Cardiac fibroblast (primary cell): ENCODE measurements at places on chromosomes 11 and 22.
A peak's percentile ranks its signal among the peaks of the same experiment; 100 is the strongest.

DNA sequence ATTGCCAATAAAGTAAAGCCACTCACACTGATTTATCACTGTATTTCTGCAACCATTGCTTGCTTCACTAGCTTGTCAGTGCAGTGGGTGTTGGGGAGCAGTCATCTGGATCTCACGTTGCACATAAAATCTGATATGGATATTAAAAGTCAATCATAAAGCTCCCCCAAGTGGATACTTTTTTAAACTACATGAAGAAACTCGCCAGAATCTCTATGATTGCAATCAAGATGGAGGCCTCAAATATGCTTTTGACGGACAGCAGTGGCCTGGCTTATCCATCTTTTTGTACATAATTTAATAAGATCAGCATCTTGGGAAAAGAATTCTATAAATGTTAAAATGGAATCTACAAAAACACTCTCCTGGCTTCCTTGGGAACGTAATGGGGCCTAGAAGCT is 137.7 kb downstream of the WT1 start:
- DNase-seq, result peak; percentile 72

GRCh38 chr22:20758688-20759087 is 15.2 kb upstream of the SERPIND1 start:
- no peak for DNase-seq

DNA sequence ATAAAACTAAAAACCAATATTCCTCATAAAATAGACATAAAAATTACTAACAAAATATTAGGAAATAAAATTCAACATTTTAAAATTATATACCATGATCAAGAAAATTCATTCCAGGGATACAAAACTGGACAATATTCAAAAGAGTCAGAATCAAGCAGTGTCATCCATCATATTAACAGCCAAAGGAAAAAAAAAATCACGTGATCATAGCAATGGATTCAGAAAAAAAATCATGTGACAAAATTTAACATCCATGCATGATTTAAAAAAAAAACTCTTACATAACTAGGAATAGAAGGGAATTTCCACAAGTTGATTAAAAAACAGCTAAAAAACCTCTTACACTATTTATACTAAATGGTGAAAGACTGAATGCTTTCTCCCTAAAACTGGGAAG is 95.3 kb upstream of the USP47 start:
- DNase-seq, result no peak

- DNase-seq, result no peak
Observed at GRCh38 chr22:24485170-24485569, 10.0 kb upstream of the UPB1 start.

- no peak for DNase-seq
Observed at GRCh38 chr22:45397806-45398205, 15.6 kb downstream of the SMC1B start.

GRCh38 chr11:64492561-64492960 is 98.5 kb upstream of the SLC22A12 start:
- no peak for DNase-seq

DNA sequence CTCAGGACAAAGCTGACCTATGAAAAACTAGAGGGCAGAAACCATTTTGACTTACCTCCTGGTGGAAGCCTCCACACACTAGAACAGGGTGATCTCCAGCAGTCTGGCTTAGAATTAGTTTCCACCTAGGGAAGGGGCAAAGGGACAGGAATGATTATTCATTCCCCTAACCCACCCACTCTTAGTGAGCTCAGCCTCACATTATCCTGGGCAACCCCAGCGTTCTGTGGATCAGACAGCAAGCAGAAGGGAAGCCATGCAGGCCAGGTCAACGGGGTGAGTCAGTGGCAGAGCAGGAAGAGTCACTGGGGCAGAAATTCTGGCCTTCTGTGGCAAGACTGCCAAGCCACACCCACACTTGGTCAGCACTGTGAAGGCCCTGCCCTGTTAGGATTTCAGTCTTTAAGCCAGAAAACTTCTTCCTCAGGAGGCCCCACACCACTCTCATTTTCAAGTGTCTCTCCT is 10.5 kb downstream of the NUMA1 start:
- peak; percentile 91 for DNase-seq

GRCh38 chr22:41821471-41822316 is 11.2 kb upstream of the SREBF2 start:
- no peak for DNase-seq

DNA sequence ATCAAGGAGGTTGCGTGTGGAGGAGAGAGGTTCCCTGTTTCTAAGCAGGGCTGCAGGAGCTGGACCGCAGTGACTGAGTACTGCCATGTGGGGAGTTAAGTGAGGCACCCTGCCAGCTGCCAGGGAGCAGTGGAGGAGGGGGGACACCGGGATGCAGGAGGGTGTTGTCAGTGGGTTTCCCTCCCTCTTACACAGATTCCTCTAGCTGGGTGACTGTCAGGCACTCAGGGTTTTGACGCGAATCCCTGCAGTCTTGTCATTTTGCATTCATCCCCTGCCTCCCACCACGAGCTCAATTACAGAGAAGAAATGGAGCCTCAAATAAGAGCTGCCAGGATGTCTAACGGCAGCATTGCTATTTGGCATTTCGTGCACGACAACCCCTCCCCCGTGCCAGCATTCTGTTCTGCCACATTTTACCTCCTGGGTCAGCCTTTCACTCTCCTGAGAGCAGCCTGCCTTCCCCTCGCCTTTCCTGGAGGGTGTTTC is 119.8 kb upstream of the SORL1-AS1 start:
- DNase-seq, result no peak

DNA sequence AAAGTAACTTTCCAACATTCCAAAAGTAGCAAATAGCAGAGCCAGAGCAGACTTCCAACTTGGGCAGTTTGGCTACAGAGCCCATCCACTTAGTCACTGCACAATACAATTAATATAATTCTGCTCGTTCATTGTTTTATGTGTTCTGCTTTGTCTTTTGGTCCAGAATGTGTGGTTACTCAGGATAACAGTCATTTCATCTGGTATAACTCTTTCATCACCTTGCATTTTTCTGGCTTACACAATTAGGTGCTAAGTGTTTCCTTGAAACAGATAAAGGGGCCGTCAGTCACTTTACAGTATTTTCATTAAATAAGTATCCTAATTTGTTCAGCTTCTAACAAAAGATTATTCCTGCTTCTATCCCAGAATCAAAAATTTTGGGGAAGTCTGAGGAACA is 87.2 kb downstream of the LARGE2 start:
- peak; percentile 55 for DNase-seq

DNA sequence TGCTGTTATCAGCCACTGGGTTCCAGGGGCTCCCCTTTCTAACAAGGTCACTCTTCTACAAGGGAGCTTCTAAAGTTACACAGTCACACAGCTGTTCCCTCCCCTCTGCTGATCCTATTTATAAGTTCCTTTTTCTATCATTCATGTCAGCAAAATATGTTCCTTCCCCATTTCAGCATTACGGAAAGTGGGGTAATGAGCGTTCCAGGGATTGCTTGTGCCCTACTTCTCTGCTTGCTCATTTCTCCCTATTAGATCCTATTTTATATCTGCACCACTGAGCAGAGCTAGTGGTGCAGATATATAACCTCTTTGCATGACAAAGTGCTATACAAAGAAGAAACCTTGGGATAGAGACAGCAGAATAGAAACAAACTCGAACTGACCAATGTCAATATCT is 22.7 kb upstream of the PLEKHB1 start:
- no peak for DNase-seq

GRCh38 chr22:19705181-19705934 is 8.9 kb upstream of the SEPTIN5 start:
- no peak for DNase-seq

GRCh38 chr11:57792870-57793269 is 31.3 kb downstream of the CTNND1 start:
- peak; percentile 29 for DNase-seq

DNA sequence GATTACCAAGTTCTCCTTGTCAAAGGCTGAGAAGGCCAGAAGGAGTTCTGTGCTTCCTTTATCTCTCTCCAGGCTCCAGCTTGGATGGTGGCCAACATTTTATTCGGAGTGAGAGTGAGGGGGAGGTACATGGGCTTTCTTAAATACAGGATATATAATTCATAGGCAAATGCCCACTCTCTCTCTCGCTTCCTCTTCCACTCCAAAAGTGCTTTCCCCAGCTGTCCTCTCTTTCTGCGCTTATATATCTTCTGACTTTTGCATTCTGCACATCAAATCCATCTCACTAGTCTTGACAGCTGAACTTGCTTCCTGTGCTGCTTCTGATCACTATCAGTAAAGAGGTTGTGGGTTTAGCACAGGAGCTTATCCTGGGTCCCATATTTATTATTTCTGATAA is 125.4 kb upstream of the ARHGAP20 start:
- DNase-seq, result peak; percentile 43
